Left hindlimb (tissue), 1 donor: ENCODE measurements at places on chromosomes 5 and 9.
A peak's percentile ranks its signal among the peaks of the same experiment; 100 is the strongest.

DNA sequence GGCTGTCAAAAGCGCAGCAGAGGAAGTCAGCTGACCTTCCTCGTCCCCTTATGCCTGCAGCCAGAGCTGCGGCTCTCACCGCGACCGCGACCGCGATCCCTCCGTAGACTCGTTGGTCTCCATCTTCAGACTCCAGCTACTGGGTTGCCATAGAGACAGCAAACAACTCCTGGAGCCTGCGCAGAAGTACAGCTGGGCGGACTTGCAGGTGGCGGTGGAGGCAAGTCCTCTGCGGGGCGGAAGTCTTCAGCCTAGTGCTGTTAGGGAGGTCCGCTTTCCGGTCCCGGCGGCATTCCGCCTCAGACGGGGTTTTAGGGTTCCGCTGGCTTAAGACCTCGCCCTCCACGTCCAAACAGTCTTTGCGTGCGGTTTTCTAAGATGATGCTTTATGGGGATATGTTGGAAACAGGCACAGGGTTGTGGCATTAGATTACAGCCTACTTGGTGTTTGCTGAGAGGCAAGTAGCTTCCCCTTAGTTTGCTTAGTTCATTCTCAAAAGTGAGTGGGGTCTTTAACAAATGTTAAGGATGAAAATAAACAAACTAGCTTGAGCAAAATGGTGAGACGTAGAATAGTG is at the start of gene SPAG8:
SPAG8 (minus strand) TSS at position 238 of the 578 bp plus-strand sequence; CDS start at position 123, 115 bp downstream.
- peak; percentile 95 for DNase-seq

GRCh38 chr5:16508730-16509531 is 43.3 kb upstream of the ZNF622 start:
- DNase-seq = no peak

DNA sequence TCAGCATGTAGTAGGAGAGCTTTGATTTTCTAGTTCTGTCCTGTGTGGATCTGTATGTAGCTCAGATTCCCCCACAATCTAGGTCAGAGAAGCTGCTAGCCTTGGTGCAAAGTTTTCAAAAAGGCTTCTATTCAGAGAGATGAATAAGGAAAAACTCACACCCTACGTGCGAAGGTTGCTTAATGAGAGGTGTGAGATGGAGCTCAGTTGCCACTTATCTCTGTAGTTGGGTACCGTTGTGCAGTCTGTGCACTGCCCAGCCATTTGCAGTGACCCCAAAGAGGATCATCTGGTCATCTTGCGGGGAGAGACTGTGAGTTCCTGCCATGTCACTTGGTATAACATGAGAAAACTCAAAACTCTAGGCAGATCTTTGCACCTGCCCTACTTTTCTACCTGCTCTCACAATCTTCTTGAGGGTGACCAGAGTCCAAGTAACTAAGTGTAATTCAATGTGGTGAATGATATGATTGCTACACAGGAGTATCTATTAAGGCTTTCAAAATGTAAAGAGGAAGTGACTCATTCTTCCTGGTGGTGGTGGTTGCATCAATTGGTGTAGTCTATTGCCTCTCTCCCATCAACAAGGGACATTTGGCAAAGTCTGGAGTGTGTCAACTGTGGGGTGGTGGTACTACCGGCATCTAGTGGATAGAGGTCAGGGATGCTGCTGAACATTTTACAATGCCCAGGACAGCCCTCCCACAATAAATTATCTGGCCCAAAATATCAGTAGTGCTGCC is 65.2 kb downstream of the TMC1 start:
- DNase-seq = no peak

GRCh38 chr9:8738945-8739344 is 939.4 kb upstream of the DMAC1 start:
- no peak for DNase-seq

DNA sequence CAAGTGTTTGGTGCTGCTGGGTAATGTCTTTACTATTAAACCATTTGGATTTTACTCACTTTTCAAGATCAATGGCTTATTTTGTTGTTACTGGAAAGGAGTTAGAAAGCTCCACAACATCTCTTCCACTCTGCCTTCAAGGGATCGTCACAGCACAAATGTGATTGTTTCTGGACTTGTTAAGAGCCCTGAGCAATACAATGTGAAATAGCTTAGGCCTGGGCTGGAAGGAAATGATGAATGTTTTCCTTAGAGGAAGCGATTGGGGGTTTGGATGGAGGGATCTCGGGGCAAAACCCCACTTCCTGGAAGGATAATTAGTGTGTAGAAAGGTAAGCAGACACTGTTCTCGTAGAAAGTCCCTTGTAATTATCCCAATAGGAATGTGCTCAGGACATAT is 59.3 kb upstream of the MYO10 start:
- no peak for DNase-seq

GRCh38 chr5:40841068-40841805 is at the start of gene CARD6:
TSS of gene CARD6 (plus strand) at chr5:40841367. CDS start at chr5:40841383, 16 bp downstream.
- no peak for DNase-seq

GRCh38 chr9:108225149-108225800 is 630.5 kb downstream of the ACTL7B start:
- DNase-seq = no peak

- no peak for DNase-seq
Observed at GRCh38 chr9:73412874-73413273, 261.2 kb downstream of the ANXA1 start.

GRCh38 chr5:180287868-180288267 is 4.0 kb downstream of the MAPK9 start:
- DNase-seq = no peak

DNA sequence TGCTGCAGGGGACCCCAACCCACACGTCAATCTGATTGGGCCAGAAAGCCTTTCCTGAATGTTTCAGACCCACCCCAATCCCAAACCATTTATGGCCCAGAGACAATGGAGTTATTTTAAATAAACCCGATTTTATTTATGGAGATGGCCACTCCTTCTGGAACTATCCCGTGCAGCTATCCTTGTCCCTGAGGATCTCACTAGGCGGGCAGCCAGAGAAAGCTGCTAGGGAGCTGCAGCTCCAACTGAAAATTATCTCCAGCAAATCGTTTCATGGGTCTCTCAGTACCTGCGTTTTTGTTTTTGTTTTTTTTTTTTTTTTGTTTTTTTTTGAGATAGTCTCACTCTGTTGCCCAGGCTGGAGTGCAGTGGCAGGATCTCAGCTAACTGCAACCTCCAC is 23.0 kb downstream of the C1QTNF2 start:
- peak; percentile 70 for DNase-seq

DNA sequence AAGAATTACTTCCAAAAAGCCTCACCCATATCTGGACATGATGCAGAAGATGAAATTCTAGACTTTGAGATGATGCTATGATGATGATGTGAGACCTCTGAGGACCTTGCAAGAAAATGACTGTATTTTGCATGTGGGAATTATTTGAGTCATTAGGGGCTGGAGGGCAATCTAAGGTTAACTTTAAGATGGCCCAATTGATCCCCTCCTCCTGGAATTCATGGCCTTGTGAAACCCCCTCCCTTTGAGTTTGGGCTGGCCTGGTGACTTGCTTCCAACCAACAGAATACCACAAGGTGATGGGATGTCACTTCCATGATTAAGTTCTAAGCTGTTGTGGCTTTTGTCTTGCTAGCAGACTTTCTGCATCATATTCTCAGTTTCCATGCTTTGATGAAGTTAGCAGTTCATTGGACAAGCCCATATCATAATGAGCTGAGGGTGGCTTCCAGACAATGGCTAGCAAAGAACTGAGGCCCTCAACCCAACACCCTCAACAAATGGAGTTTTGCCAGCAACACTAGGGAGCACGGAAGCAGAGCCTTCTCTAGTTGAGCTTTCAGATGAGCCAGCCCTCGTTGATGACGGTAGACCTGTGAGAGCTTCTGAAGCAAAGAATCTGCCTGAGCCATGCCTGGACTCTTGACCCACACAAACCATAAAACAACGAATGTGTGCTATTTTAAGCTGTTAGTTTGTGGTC is 7.4 kb upstream of the AMACR start:
- no peak for DNase-seq

DNA sequence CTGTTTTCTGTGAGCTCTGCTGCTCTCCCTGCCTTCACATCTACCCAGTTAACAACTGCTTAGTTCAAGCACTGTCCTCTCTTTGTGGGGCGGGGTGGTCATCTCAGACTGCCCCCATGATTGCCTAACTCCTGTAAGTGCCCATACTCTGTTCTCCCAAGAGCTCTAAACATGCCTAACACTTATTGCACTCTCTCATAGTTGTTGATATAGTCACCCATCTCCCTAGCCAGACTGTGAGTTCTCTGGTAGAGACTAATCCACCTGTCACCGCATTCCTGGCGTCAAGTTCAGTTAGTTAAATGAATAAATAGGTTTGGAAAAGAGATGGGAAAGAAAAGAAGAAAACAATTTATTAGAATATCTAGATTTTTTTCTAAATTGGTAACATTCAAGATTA is 18.3 kb upstream of the MUSK start:
- no peak for DNase-seq

DNA sequence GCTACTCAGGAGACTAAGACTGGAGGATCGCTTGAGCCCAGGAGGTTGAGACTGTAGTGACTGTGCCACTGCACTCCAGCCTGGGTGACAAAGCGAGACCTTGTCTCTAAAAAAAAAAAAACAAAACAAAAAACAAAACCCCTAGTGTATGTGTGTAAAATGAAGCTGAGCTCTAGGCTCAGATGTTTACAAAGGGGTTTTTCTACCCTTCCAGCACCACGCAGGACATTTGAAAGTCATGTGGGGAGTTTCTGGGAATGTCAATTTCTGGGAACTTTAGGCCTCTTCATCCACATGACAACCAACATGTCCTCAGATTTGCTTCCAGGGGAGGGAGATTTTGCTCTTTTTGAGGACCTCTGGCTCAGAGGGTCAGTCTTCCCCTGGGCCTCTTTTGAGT is 42.4 kb upstream of the AIF1L start:
- no peak for DNase-seq

- no peak for DNase-seq
Observed at GRCh38 chr5:149651686-149652085, 70.4 kb downstream of the ARHGEF37 start.
